ENCODE measurements at places on chromosomes 5 and 9. TPM values are rescaled to one million over a fixed set of nuclear protein-coding genes. Genes with fewer than 3 reads are reported as not detected.

Gene STPG3
- not detected for total RNA-seq

Gene GABRA6
- not detected for total RNA-seq

Gene IL5
- 1.6 TPM for total RNA-seq

Gene LIFR
- 0.17 TPM for total RNA-seq

Gene HBEGF
- 95.5 TPM for total RNA-seq

Gene SPATA6L
- total RNA-seq = 5.6 TPM

Gene DAPK1
- 9.7 TPM for total RNA-seq

Gene PFN3
- not detected for total RNA-seq

- H3K36me3 ChIP-seq = no peaks in the 10 kb centered on the region
- no peak for DNase-seq
- no peak overlapping the region for H3K4me3 ChIP-seq
- H3K27me3 ChIP-seq = no peaks in the 10 kb centered on the region
- H3K27ac ChIP-seq = no peak overlapping the region
- H3K4me1 ChIP-seq = no peaks in the 10 kb centered on the region
Observed at GRCh38 chr9:108845947-108846346, 9.8 kb downstream of the ACTL7B start.

DNA sequence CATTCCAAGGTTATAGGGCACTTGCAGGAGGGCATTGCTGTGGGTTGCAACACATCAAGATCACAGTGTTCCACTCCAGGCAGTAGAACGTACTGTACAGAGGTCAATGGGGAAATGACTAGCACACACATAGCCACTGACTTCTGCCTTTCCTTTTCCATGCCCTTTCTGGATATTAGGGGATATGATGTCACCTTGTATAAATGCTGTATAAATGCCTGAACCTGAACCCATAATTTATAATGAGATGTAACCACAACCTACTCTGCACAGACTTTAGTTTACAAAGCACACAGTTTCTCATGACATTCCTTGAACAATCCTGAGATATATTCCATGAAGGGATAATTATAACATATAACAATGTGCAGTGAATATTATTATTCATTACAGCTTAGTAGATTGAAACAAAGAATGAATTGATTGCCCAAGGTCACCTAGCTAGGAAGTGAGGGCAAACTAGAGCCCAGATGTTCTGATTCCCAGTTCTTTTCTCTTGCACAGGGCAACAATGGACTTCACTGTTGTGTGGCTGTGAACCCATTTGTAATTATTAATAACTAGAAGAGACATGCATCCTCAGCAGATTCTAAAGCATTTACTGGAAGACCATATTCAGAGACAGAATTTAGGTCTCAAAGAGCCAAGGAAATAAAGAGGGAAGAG lies 5.6 kb upstream of the ABLIM3 start:
- no peaks in the 10 kb centered on the region for H3K36me3 ChIP-seq
- no peak overlapping the region for H3K27ac ChIP-seq
- H3K4me3 ChIP-seq = no peak overlapping the region
- H3K4me1 ChIP-seq = no peaks in the 10 kb centered on the region
- DNase-seq = no peak

DNA sequence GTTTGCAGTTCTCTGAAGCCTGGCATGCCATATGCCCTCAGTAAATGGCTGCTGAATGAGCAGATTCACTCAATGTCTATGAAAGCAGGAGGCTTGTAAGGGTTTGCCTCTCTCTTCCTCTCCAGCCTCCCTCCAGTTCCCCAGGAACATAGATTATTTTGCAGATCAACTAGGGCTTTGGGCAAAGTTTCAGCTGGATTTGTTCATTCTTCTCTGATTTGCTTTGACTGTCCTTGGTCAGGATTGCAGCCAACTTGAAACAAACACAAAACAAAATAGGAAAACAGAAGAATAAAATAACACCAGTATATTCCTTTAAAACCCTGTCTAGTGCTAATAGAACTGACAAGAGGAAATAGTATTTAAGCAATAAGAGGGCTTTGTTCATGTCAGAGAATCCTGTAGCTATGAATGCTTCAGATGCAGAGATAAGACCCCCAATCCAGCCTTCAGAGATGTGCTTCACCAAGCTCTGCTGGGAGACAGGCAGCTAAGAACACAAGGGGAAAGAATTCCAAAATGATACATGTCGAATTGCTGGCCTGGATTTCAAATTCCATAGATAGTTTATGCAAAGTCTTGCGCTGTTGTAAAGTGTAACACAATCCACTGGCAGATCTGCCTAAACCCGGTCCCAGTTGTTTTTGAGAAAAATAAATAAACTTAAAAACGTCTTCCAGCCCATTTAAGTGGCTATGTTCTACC lies 174.3 kb downstream of the PAPPA start:
- no peak for DNase-seq
- no peaks in the 10 kb centered on the region for H3K27me3 ChIP-seq
- H3K4me1 ChIP-seq = no peaks in the 10 kb centered on the region
- H3K27ac ChIP-seq = no peak overlapping the region

- H3K27me3 ChIP-seq = no peaks in the 10 kb centered on the region
- H3K4me1 ChIP-seq = no peaks in the 10 kb centered on the region
- H3K4me3 ChIP-seq = no peak overlapping the region
- H3K27ac ChIP-seq = no peak overlapping the region
- DNase-seq = no peak
Observed at GRCh38 chr5:58002323-58002722, 457.6 kb downstream of the PLK2 start.

DNA sequence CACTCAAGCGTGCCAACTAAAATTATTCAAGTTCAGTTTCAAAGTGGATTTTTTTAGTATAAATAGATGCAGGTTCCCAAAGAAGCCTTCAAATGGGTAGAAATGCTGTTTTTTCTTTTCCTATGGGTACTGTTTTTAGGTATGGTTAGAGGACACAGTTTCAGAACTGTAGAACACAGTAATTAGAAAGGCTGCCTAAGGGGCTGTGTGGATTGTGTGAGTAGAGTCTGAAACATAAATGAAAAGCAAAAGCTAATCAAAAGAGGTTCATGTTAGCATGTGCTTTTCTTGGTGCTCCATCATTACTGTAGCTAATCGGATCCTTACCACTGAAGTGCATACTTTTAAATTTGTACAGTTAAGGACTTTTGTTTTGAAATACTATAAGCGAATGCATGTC lies 85.3 kb downstream of the ZSWIM6 start:
- no peaks in the 10 kb centered on the region for H3K27me3 ChIP-seq
- no peak for DNase-seq
- H3K27ac ChIP-seq = no peak overlapping the region
- no peak overlapping the region for H3K4me3 ChIP-seq

GRCh38 chr5:159001247-159001646 lies 98.5 kb downstream of the EBF1 start:
- no peak overlapping the region for H3K27ac ChIP-seq
- no peak for DNase-seq
- H3K4me1 ChIP-seq = no peaks in the 10 kb centered on the region
- no peak overlapping the region for H3K4me3 ChIP-seq
- H3K27me3 ChIP-seq = no peaks in the 10 kb centered on the region

- H3K27ac ChIP-seq = no peak overlapping the region
- H3K4me3 ChIP-seq = no peak overlapping the region
- DNase-seq = no peak
- H3K36me3 ChIP-seq = no peaks in the 10 kb centered on the region
- H3K4me1 ChIP-seq = no peaks in the 10 kb centered on the region
Observed at GRCh38 chr5:103093727-103094126, 26.2 kb downstream of the GIN1 start.

GRCh38 chr9:110186254-110186653 lies 21.7 kb downstream of the C9orf152 start:
- no peaks in the 10 kb centered on the region for H3K27me3 ChIP-seq
- H3K4me1 ChIP-seq = no peaks in the 10 kb centered on the region
- no peak overlapping the region for H3K27ac ChIP-seq
- H3K4me3 ChIP-seq = no peak overlapping the region
- H3K36me3 ChIP-seq = no peaks in the 10 kb centered on the region
- DNase-seq = no peak

- H3K4me3 ChIP-seq = no peak overlapping the region
- no peaks in the 10 kb centered on the region for H3K27me3 ChIP-seq
- no peak overlapping the region for H3K27ac ChIP-seq
- no peak for DNase-seq
- H3K36me3 ChIP-seq = no peaks in the 10 kb centered on the region
Observed at GRCh38 chr9:89923961-89924504, 319.2 kb downstream of the GADD45G start.

- H3K36me3 ChIP-seq = no peaks in the 10 kb centered on the region
- no peak for DNase-seq
- H3K4me3 ChIP-seq = no peak overlapping the region
- no peaks in the 10 kb centered on the region for H3K27me3 ChIP-seq
- peak overlapping the region; percentile 6 for H3K27ac ChIP-seq
Observed at GRCh38 chr5:50749181-50749580, 82.7 kb downstream of the PARP8 start.

GRCh38 chr5:139638090-139638735 lies 9.9 kb upstream of the CXXC5 start:
- H3K27me3 ChIP-seq = no peaks in the 10 kb centered on the region
- no peak overlapping the region for H3K4me3 ChIP-seq
- no peak overlapping the region for H3K27ac ChIP-seq
- no peaks in the 10 kb centered on the region for H3K36me3 ChIP-seq
- DNase-seq = no peak

GRCh38 chr5:149018909-149019443 lies 43.9 kb downstream of the SH3TC2 start:
- H3K27me3 ChIP-seq = no peaks in the 10 kb centered on the region
- DNase-seq = no peak
- no peak overlapping the region for H3K4me3 ChIP-seq
- no peaks in the 10 kb centered on the region for H3K4me1 ChIP-seq
- H3K36me3 ChIP-seq = no peaks in the 10 kb centered on the region

- H3K4me3 ChIP-seq = no peak overlapping the region
- H3K36me3 ChIP-seq = no peaks in the 10 kb centered on the region
- H3K27me3 ChIP-seq = no peaks in the 10 kb centered on the region
- no peak overlapping the region for H3K27ac ChIP-seq
Observed at GRCh38 chr5:153565822-153566221, 75.4 kb downstream of the GRIA1 start.

Data from naive thymus-derived CD4-positive, alpha-beta T cell (primary cell).